ENCODE measurements at places on chromosomes 5 and 9.

DNA sequence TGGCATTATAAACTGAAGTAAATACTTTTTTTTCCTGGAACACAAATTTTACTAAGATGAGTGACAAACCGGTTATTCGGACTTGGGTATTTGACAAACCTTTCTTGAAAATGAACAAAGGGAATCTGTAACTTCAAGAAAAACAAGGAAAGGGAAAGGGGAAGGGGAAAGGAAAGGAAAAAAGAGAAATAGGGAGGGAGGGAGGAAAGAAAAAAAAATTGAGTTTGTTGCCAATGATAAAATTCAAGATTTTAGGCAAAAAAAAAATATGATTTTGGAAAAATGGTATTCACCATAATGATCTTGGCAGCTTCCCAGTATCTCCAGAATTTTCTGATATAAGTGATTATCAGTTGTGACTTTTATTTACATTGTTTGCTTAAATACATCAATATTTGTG lies 1.6 kb upstream of the TTC33 start:
- DNase-seq: no peak

DNA sequence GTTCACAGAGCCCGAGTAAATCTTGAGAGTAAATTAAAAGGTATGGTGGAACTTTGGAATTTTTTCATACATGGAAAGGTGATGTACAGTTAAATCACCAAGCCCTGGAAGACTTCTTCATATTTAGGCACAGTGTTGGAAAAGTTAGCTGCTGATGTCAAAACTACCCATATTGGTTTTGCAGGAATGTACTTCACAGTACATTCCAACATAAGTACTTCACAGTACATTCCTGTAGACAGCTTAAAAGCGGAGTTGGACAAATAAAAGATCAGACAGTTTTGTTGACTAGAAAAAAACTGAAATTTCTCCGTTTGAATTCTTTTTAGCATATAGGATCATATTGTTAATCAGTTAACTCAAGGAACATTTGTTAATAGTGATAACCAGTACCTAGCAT lies 1.8 kb downstream of the RANBP17 start:
- no peak for DNase-seq

GRCh38 chr9:38051780-38052546 lies 17.1 kb downstream of the SHB start:
- no peak for DNase-seq

- no peak for DNase-seq
These were observed 708 bp downstream of the RXRA start for GRCh38 chr9:134326724-134327601.

GRCh38 chr9:22108581-22109370 lies 99.7 kb upstream of the CDKN2B start:
- no peak for DNase-seq

GRCh38 chr5:144522698-144523097 lies 352.0 kb downstream of the KCTD16 start:
- DNase-seq: no peak

DNA sequence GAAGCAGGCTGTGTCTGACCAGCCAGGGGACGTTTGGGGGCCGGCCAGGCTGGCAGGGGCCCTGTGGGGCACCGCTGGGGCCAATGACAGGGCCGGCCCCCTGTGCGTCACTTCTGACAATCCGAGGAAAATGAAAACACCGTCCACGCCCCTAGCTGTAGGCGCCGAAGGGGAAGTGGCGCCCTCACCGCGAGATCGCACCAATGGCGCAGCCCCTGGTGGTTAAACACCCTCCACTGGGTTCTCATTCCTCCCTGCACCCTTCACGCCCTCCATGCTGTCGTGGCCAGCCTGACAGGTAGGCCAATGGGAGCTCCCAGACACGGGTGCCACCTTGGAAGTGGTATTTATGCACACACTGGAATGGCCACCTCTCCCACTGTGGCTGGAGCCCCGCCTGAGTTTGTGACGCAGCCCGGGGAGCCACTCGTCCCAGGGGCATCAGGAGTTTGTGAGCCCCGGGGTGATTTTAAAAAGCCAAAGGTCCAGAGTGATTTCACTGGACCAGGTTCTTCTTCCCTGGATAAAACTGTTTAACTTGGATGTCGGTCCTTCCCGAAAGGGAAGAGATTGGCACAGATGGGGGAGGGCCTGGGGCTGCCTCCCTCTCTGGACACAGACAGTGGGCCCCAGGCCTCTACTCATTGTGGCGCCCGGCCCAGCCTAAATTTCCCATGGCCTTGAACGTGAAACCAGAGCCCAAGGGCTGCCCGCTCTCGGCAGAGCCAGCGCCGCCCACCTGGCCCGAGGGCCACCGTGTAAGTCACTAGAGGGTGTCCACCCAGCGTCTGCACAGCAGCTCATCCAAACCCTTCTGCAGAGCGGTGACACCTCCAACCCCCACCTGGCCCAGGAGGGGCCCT lies 49.7 kb downstream of the NKD2 start:
- DNase-seq: no peak

DNA sequence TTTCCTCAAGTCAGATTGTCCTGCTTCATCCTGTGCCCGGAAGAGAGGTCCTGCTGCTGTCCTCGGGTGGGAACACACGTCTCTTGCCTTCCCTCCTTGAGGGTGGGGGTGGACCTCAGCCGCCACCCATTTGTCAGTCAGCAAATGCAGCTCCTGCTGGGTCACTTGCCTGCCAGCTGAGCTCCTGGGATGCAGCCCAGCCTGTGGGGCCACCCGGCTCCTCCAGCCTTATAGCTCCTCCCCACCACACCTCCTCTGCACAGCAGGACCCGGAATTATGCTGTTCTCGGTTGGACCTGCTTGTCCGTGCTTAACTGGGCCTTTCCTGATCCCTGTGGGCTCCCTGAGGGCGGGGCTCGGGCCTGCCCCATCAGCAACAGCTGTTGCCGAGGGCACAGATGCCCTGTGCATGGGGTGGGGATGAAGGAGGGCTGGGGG lies 52.7 kb downstream of the RXRA start:
- no peak for DNase-seq

- DNase-seq: no peak
These were observed 32.4 kb downstream of the ABCA1 start for GRCh38 chr9:104895572-104895971.

DNA sequence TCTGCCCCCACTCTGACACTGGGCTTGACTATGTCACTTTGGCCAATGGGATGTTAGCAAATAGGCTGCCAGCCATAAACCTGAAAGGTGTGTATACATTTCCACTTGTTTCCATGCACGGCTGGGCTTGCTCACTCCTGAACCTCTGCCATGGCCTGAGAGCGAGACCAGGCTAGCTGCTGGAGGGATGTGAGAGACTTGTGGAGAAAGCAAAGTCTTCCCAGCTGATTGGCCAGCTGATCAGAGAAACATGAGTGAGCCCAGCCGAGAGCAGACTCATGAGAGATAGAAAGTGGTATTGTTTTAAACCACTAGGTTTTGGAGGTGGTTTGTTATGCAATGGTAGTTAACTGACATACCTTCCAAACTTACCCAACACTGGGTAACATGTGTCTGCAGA lies 13.9 kb downstream of the FAM193B start:
- DNase-seq: no peak

DNA sequence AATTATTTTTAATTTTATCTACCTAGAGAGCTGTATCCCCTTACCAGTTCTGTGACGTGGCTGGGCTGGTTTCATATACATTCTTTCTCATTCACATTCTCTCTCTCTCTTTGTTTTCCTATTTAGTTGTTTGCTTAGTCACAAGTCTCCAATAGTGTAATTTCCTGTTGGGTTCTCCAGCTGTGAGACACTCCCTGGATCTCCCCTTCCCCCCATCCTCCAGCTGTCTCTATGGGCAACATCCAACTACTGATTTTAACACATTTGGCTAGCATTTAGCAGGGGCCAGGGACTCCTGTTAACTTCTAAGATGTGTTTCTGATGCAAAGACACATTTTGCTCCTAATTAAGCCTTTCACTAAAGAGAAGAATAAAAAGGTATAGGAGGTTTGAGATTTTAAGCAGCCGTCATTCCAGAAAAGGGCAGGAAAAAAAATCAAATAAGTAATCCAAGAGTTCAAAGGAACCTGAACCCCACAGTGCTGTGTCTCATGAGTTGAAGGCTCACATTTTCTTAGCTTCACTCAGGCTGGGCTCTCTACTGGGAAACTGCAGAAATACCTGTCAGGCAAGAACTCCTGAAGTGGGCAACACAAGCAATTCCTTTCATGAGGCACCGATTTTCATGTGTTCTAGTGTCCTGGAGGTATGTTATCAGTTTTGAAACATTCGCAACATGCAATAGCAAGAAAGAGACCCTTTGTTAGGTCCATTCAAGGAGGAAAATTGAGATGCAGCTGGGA lies 198.7 kb upstream of the C9orf72 start:
- no peak for DNase-seq

GRCh38 chr5:76224898-76225297 lies 141.7 kb downstream of the SV2C start:
- no peak for DNase-seq

- no peak for DNase-seq
These were observed 405.3 kb downstream of the TLE4 start for GRCh38 chr9:79977074-79977435.

DNA sequence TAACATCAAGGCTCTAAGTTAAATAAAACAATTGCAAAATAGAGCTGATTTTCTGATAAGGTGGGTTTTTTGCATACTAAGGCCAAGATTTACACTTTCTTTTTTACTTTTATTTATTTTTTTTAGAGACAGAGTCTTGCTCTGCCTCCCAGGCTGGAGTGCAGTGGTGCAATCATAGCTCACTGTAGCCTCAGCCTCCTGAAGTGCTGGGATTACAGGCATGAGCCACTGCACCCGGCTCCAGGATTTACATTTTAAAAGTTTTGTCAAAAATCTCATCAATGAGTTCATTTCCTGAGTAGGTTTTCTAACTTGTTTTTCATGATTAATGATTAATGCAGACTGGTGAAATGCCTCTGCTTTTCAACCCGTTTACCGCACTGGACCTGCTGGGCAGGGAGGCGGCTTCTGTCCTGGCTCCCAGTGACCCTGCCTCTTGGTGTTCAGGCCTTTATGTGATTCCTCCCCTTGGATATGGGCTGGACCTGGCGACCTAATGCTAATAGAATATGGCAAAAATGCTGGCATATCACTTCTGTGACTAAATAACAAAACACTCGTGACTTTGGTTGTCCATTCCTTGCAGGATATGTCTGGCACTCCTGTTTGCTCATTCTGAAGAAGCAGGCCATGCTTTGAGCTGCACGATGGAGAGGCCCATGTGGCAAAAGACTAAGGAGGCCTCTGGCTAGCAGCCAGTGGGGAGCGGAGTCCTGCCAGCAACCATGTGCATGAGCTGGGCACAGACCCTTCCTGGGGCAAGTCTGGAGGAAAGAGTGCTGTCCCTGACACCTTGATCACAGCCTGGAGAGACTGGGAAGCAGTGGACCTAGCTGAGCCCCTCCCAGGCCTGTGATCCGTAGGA lies 72.2 kb upstream of the PTCH1 start:
- no peak for DNase-seq

DNA sequence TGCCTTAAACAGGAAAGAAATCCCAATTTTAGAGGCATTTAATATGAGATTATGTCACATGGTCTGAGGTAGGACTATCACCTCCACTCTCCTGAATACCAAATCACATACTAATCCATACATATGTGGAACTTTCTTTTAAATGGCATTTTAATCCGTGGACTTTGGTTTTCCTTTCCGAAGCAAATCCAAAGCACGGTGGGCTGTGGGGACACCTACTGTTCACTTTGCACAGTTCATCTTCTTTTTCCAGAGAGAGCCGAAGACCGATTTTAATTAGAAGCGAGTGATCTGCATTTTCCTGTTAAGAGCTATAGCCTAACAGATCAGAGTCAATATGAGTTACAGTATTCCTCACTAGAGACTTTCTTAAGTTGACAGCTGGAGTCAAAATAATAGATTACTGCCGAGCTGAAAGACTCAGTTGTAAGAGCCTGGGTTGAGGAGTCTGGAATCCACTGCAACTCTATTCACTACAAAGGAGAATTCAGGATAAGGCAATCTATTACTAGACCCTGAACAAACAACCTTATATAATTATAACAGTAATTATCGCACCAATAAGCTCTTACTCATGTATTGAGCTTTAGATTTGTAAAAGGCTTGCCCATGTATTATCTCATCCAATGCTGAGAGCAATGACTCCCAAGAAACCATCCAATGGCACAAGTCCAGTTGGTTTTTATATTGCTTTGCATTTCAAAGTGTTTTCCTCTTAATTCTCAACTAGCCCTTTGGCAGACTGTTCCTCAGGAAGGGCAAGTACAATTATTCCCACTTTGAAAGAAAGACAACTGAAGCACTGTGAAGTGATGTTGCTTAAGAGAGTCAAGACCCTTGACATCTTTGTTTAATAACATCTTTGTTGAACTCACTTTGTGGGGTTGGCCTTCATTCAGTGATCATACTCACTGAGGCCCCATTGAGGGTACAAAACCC lies 144.7 kb downstream of the TRPM6 start:
- DNase-seq: no peak

DNA sequence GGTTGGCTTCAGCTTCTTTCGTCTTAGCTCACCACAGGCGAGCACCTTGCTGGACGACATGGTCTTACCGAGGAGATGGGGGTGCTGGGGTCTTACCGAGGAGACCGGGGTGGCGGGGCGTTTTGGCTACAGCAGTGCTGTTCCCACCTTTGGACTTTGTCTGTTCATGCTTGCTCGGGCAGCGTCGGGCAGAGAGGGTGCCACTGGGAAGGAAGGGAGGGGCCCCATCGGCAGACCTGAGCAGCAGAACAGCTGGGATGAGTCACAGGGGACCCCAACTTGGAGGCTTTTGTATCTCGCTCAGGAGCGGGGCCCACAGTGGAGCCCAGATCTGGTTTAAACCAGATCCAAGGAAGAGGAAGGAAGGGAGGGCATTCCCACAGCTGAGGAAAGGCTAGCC lies 106.0 kb upstream of the CACNA1B start:
- no peak for DNase-seq

GRCh38 chr9:136525207-136525606 lies 20.6 kb downstream of the NOTCH1 start:
- DNase-seq: no peak

GRCh38 chr5:120446901-120447300 lies 17.2 kb upstream of the PRR16 start:
- no peak for DNase-seq

- DNase-seq: no peak
These were observed 2.9 kb downstream of the NR2F1-AS1 start for GRCh38 chr5:93577854-93578812.

- peak; percentile 84 for DNase-seq
These were observed 32.2 kb downstream of the ANXA2R start for GRCh38 chr5:43007911-43008362.

GRCh38 chr5:173472164-173472563 lies 143.9 kb upstream of the STC2 start:
- DNase-seq: no peak

DNA sequence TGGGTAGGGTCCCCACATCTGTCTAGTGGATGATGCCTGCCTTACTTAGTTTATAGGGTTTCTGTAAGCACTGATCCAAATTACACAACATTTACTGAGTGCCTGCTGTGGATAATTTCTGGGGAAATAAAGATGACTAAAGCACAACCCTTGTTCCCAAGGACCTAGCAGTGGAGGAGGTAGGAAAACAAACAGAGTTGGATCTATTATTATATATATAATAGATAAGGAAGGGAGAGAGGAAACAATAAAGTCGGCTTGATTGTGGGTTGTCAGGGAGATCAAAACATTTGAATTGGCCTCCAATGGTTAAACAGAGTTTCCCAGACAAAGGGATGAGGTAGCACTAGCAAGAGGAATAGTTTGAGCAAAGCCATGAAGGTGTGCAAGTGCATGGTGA lies 14.0 kb downstream of the IL33 start:
- DNase-seq: no peak

- no peak for DNase-seq
These were observed 46.9 kb downstream of the NEURL1B start for GRCh38 chr5:172687940-172688339.
